ENCODE measurements at places on chromosomes 1 and 21.
A peak's percentile ranks its signal among the peaks of the same experiment; 100 is the strongest.

DNA sequence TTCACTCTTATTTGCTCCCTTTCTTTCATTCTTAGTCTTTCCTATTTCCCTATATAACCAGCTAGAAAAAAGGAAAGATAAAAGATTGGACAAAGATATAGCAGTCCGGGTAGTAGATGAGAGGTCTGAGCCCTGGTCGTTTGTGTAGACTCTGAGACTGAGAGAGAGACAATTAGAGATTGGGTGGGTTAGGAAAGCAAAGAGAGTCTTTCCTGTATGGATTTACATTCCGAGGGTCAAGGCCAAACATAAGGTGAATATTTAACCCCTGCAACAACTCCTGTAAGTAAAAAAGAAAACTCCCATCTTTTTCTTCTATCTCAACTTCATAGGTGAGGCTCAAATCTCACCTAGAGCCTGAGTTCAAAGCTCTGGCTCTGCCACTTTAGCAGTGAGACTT is 218.0 kb upstream of the FGGY start:
- no peak for DNase-seq

GRCh38 chr1:172083191-172083590 is 241.9 kb downstream of the DNM3 start:
- no peak for DNase-seq

- no peak for DNase-seq
Measured at GRCh38 chr1:30512914-30513265, 210.5 kb downstream of the MATN1 start.

GRCh38 chr1:46067652-46068051 is 64.8 kb downstream of the PIK3R3 start:
- no peak for DNase-seq

DNA sequence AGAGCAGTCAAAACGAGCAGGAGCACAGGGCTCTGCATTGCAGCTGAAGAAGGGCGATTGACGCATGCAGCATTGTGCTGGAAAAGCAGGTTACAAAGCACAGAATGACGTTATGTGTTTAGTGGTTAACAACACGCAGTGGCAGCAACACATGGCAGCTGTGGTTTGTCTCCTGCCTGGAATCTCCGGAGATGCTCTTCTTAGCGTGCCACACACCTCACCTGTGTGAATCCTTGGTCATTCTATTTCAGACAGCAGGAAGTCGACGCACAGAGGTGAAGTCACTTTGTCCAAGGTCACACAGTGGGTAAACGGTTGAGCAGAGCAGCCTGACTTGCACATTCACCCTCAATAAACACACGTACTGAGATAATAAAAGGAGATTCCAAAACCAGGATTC is 14.7 kb downstream of the OBSCN start:
- DNase-seq, result no peak

DNA sequence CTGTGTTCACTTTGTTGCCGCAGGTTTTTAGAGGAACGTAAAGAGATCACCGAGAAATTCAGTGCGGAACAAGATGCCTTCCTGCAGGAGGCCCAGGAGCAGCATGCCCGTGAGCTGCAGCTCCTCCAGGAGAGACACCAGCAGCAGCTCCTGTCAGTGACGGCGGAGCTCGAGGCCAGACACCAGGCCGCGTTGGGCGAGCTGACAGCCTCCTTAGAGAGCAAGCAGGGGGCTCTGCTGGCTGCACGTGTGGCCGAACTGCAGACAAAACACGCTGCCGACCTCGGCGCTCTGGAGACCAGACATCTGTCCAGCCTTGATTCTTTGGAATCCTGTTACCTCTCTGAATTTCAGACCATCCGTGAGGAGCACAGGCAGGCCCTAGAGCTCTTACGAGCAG is 42.6 kb downstream of the PCNT start:
- DNase-seq, result no peak

GRCh38 chr1:69263921-69264391 is 303.8 kb upstream of the LRRC7 start:
- DNase-seq, result no peak

DNA sequence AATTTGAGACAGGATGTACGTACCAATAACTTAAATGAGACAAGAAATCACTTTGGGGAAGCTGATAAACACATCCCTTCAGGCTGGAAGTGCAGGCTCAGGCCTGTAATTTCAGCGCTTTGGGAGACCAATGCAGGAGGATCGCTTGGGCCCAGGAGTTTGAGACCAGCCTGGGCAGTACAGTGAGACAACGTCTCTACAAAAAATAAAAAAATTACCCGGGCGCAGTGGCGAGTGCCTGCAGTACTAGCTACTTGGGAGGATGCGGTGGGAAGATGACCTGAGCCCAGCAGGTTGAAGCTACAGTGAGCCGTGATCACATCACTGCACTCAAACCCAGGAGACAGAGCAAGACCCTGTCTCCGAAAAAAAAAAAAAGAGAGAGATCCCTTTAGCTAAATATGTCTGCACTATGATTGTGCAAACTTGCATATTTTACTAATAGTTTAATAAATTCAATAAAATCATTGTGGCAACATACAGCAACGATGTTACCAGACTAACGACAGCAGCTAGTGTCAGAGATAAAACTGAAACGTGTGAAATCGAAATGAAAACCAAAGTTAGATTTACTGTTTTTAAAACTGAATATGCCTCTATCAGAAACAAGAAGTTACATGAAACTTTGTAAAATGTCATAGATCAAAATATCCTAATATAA is 54.7 kb downstream of the CD2 start:
- no peak for DNase-seq

DNA sequence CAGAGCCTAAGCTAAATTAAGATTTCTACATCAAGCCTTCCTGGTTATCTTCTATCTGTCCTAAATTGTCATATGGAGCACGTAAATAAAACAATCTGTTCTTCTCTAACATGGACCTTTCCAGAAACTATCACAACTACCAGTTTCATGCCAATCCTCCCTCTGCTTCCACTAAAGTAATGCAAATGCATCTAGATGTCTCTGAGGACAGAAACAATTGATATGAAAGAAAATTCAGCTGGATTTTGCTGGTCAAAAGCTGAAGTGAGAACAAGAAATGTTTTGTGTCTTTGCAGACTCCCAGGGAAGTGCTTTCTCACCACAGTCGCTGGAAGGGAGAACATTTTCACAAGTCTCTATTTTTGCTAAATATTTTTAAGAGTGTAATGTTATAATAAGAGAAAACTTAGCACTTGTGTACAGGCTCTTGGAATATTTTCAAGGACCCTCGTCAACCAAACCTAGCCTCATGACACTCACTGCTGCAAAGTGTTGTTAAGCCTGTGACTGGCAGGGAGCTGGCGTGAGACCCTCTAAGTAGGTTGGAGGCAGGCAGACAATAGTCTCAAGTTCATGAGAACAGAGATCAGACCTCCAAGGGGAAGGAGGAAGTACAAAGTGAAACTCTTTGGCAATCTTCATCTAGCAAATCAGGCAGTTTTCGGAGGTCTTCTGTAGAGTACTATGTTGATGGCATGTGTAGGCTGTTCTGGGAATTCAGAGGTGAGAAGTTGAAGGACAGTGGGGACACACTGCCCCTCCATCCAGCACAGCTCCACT is 38.8 kb downstream of the DNASE2B start:
- no peak for DNase-seq

DNA sequence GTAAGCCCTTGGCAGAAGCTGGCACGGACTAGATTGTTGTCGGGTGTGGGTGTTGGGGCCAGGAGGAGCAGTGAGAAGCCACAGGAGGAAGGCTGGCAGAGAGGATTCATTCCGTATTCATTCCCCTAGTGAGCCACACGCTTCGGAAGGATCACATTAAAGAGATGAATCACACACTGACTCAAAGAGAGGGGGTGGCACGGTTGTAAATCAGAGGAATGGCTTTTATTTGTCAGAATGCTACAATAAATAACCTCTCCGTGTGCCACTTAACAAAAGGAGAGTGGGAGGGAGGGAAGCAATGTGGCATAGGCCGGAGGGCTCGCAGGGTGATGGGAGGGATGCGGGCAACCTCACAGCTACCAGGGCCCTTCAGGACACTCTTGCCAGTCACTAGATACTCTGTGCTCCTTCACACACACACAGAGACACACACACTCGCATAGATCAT is 135.5 kb downstream of the HIVEP3 start:
- peak; percentile 23 for DNase-seq

- no peak for DNase-seq
Measured at GRCh38 chr1:102282955-102283354, 286.2 kb upstream of the OLFM3 start.

DNA sequence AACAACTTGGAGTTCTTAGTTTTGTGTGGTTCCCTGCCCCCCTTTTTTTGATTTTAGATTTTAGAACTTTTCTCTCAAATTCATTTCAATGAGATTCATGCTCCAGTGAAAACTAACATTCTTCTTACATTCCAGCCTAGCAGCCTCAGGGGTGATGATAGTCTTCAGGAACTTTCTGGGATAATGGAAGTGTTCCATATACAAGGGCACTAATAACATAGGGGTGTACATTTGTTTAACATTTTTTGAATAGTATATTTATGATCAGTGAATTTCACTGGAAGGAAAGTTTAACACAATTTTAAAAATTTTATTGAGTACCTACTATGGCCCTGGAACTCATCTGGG is 61.4 kb upstream of the ZNF648 start:
- DNase-seq, result no peak

- no peak for DNase-seq
Measured at GRCh38 chr1:173333581-173333980, 126.5 kb upstream of the TNFSF4 start.

DNA sequence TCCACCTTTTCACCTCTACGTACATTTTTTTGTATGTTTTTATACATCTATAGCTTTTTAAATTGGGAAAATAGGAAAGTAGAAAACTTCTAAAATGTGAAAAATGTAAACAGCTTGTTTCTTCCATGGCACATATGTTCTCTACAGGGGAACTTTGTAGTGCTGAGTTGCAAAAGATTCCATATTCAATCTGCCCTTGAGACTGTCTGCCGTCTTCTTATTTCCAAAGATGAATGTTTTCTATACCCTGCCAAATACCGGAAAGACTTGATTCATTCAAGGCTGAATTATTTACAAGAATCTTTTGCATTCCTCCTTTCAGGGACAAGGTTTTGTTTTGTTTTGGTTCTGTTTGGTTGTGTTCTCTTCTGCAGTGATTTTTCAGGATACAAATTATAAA is 1334.5 kb upstream of the ADGRL4 start:
- no peak for DNase-seq

Measured in stimulated activated CD4-positive, alpha-beta T cell treated with anti-CD3 and anti-CD28 coated beads, TNF-alpha, amount 100 ng/mL, for 4 hours (primary cell).